ENCODE measurements at places on chromosomes 7 and 10. TPM values are rescaled to one million over a fixed set of nuclear protein-coding genes. Genes with fewer than 3 reads are reported as not detected.

GRCh38 chr10:15515202-15515601 is 144.1 kb upstream of the FAM171A1 start:
- no peak for DNase-seq

OR9A2 gene
- total RNA-seq: not detected

SPDYE8 gene
- total RNA-seq: not detected

NRG3 gene
- total RNA-seq: not detected

TMEM168 gene
- 6.5 TPM for total RNA-seq

Data from M059J (cell line).